Activated B cell treated with CpG ODN at 0.5 μM for 24 hours (primary cell): ENCODE measurements at places on chromosomes 6 and 20.

DNA sequence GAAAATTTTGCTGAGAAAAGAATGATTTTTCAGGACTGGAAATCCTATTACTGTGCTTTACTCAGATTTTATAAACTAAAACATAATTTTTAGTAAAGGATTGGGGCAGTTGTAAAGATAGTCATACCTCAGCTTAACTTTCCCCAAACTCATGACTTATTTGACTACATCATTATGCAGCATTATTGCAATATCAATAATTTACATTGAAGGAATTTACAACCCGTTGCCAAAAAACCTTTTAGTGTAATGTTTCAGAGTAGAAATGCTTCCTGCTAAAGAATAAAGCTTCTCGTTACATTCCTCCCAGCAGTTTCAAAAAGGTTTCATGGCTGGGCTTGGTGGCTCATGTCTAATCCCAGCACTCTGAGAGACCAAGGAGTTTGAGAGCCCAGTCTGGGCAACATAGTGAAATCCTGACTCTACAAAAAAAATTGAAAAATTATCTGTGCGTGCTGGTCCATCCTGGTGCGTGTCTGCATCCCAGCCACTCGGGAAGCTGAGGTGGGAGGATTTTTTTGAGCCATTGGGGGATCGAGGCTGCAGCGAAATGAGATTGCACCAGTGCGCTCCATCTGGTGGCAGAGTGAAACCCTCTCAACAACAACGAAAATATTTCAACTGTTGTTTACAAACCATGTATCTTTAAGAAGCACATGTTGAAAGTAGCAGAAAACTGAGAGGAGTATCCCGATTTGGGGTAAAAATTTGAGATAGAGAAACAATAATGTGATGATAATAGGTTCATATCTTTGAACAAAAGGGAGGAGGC lies 4.4 kb downstream of the AMD1 start:
- no peak overlapping the region for H3K27ac ChIP-seq
- H3K27me3 ChIP-seq = no peaks in the 10 kb centered on the region
- H3K4me1 ChIP-seq = peaks cover 77% of the 10 kb centered on the region
- DNase-seq = no peak

DNA sequence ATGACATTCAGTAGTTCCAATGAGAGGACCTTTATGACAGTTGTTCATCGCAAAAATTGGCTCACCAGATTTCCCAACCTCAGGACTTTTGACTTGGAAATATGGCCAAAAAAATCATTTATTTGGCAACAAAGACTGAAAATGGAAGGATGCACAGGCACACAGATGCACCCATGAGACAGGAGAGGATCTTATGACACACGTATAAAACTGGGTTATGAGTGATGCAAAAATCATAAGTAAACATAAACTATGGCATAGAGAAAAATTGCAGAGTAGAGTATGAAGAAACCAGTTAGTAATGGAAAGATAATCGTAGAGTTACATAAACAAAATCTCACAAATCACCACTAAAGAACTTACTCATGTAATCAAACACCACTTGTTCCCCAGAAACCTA lies 546.9 kb downstream of the ADGRB3 start:
- no peaks in the 10 kb centered on the region for H3K4me1 ChIP-seq
- DNase-seq = no peak
- no peak overlapping the region for H3K4me3 ChIP-seq
- H3K27me3 ChIP-seq = no peaks in the 10 kb centered on the region
- no peaks in the 10 kb centered on the region for H3K36me3 ChIP-seq
- no peak overlapping the region for H3K27ac ChIP-seq

DNA sequence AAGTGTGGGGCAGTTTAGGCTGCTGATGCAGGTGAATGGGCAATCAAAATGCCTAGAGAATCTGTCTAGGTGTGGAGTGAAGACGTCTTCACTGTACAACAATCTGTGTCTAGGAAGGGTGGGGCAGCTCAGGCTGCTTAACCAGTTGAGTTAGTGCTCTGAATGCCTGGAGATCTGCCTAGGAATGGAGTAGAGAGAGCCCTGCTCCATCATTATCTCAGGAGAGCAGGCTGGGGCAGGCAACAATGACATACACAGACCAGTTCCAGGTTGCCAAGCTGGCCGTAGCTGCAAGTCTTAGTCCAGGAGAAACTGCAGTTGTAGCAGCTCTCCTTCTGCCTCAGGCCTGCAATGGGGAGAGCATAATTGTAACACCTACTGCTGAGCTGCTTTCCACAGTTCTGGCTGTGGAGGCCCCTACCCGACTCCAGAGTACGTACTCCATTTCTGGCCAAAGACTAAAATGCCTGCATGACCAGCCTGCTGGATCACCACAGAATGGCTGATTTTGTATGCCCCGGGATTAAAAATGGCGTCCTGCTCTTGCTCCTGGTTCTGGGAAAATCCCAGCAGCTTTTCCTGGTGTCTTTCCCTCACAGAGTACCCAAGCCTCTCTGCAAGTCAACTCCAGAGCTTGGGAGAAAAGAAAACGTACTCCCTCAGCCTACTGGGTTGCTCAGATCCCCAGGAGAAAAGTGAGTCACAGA lies 545.4 kb downstream of the ADGRB3 start:
- no peak overlapping the region for H3K4me3 ChIP-seq
- no peaks in the 10 kb centered on the region for H3K36me3 ChIP-seq
- H3K27me3 ChIP-seq = no peaks in the 10 kb centered on the region
- no peaks in the 10 kb centered on the region for H3K4me1 ChIP-seq
- no peak overlapping the region for H3K27ac ChIP-seq

- H3K27me3 ChIP-seq = peaks cover 4% of the 10 kb centered on the region
- no peaks in the 10 kb centered on the region for H3K4me1 ChIP-seq
- H3K27ac ChIP-seq = no peak overlapping the region
- H3K4me3 ChIP-seq = no peak overlapping the region
- no peak for DNase-seq
- H3K36me3 ChIP-seq = no peaks in the 10 kb centered on the region
These were observed 224.6 kb upstream of the FOXQ1 start for GRCh38 chr6:1087154-1087843.

DNA sequence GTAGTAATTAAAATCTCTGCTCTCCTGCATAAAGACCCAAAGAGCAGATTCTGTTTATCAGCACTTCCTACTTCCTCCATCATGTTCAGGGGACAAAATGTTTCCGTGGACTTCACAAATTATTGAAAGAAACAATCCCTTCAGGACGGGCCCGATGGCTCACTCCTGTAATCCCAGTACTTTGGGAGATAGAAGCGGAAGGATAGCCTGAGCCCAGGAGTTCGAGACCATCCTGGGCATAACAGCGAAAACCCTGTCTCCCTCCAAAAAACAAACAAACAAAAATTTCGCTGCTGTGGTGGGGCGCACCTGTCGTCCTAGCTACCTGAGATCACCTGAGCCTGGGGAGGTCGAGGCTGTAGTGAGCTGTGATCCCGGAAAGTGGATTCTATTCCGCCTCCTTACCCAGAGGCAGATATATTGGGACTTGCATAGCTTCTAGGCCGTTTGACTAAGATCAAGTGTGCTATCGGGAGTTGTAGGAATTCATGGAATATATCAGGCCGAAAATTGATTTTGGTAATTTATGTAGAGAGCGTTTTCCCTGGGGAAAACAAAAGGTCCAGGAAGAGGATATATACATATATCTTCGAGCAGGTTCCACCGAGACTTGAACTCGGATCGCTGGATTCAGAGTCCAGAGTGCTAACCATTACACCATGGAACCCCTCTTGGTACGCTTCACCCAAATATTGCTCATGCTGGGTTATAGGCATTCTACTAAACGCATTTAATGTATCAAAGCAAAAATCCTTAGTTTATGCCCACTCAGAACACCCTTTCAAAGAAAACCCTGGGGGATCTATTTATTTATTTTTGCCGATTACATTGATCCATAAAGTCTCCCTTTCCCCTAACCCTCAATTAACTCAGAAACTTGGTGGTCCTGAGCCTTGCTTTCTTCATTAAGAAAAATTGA lies 74.5 kb upstream of the ZNF184 start:
- H3K27me3 ChIP-seq = peaks cover 74% of the 10 kb centered on the region
- peaks cover 1% of the 10 kb centered on the region for H3K36me3 ChIP-seq
- no peak overlapping the region for H3K27ac ChIP-seq
- H3K4me1 ChIP-seq = peaks cover 12% of the 10 kb centered on the region
- no peak for DNase-seq

DNA sequence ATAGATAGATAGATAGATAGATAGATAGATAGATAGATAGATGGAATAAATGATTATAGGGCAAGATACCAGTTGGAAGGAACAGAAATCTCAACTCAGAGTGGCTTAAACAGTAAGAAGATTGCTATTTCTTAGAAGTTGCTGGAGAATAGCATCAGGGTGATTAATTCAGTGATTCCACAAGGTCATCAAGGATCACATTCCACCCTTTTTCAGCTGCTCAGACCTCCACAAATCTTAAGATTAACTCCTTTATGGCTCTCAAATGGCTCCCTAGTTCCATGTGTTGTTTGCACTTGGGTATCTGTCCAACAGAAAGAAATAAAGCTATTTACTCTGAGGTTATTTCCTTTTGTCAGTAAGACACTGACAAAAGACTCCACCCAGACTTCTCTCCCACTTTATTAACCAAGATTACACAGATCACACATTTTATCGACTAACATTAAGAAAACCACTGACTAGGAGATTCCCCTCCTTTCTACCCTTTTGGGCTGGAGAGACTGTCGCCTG lies 68.3 kb upstream of the KIF16B start:
- no peak for DNase-seq
- no peaks in the 10 kb centered on the region for H3K4me1 ChIP-seq
- H3K27me3 ChIP-seq = peaks cover 11% of the 10 kb centered on the region
- no peak overlapping the region for H3K4me3 ChIP-seq
- H3K27ac ChIP-seq = no peak overlapping the region
